Renal pelvis (tissue), 12 donors: ENCODE measurements at places on chromosomes 6 and 20. TPM values are rescaled to one million over a fixed set of nuclear protein-coding genes. Genes with fewer than 3 reads are reported as not detected.

CLPSL2 gene
- polyA plus RNA-seq, result not detected

- DNase-seq, result peak; percentile 91
Measured at GRCh38 chr20:10218536-10219451, at the start of gene SNAP25. Gene SNAP25, plus strand, starts transcription at chr20:10218830. Its CDS starts 56,662 bp downstream, at chr20:10275492.

DNA sequence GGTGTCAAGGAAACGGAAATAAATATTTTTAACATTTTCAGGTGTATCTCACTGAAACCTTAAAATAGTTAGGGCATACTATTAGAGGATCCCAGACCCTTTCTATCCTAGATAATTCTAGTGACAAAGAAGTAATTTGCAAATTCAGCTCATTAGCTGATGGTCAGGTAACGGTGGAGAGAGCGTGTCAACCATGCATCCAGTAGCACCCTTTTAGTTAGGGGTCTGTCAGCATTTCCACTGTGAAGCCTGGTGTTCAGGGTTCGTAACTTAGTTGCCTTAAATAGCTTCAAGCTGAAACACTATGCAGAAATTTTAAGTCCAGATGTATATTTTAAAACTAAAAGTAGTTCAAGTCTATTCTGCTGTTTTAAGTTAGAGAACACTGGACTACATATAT, 48.5 kb upstream of the SUPT3H start:
- DNase-seq, result no peak

DNA sequence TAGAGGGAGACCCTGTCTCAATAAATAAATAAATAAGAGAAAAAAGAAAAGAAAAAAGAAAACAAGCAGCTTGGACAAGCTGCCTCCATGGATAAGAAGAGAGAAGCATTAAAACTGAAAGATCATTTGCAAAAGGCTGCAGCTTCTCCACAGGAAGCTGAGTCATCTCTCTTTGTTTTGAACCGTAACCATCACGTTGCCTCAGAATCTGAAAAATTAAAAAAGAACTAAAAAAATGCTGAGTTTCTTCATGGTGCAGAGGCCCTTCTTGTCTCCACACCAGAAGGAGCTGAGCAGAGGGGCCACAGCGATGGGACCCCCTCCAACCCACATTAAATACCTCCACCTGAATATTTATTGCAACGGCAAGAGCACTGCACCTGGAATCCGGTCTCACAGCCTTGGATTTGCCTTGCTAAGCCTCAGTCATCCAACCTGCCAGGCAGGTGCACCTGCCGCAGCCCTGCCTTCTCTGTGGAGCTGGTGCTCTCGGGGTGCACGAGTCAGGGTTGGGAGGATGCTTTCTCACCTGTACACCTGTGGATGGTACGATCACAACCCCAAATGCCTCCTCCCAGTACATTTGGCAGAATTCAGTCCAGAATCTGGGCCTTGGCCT, 28.1 kb downstream of the TOX2 start:
- no peak for DNase-seq

ASIP gene
- polyA plus RNA-seq, result 0.76 TPM

PNLDC1 gene
- 0.13 TPM for polyA plus RNA-seq

DNA sequence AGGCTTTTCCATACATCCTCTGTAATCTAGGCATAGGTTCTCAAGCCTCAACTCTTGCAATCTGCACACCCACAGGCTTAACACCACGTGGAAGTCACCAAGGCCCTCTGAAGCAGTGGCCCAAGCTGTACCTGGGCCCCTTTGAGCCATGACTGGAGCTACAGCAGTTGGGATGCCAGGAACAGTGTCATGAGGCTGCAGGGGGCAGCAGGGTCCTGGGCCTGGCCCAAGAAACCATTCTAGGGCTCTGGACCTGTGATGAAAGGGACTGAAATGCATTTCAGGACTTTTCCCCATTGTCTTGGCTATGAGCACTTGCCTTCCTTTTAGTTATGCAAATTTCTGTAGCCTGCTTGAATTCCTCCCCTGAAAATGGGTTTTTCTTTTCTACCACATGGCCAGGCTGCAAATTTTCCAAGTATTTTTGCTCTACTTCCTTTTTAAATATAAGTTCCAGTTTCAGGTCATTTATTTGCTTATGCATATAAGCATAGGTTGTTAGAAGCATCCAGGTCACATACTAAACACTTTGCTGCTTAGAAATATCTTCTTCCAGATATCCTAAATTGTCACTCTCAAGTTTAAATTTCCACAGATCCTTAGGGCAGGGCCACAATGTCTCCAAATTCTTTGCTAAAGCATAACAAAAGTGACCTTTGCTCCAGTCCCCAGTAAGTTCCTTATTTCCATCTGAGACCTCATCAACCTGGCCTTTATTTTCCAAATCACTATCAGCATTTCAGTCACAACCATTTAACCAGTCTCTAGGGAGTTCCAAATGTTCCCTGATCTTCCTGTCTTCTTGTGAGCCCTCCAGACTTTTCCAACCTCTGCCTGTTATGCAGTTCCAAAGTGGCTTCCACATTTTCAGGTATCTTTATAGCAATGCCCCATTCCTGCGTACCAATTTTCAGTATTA, 48.6 kb upstream of the CD2AP start:
- no peak for DNase-seq

TNFRSF6B gene
- 2.8 TPM for polyA plus RNA-seq

DNA sequence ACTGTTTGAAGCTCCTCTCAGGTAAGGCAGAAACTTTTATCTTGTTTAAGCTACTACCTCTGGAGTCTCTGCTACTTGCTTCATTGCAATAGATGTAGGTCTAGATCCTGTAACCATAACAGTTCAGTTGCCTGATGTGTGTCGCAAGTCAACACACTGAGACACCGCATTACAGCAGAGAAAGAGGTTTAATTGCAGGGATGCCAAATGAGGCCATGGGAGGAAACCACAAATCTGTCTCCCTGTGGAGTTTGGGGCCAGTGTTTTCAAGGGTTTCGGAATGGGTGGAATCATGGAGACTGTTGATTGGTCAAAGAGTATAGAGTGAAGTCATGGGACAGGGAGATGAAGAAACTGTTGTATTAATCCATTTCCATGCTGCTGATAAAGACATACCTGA, 57.1 kb upstream of the RBM24 start:
- no peak for DNase-seq

DNA sequence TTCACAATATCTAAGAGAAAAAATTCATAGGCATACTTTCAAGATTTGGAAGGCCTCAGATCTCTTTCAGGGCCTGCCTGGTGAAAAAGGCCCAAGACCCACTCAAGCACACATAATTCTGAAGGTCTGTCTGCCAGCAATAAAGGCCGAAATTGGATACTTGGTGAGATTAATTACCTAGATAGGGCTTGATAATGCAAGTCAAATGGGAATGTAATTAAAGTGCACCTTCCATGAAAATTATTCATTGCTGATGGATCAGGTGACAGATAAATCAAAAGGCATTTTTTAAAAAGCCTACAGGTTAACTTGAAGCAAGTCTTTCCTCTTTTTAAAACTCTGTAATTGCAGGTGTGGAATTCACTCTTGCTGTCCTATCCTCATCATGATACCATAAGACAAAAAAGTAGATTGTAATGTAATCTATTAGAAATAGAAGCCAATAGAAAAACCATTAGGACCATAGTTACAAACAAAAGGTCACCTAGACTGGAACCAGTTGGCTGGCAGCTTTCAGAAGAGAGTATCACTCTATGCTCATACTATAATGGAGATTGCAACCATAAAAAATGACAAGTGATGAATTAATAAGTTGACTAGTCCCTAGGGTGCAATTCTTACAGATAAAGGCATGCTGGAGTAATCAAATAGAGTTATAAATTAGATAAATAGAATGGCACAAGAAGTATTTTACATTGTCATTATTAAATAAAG, 77.3 kb downstream of the EPHA7 start:
- DNase-seq, result peak; percentile 55

SIRPB2 gene
- 1.0 TPM for polyA plus RNA-seq

NHLRC1 gene
- polyA plus RNA-seq, result 2.3 TPM

GRCh38 chr6:112773187-112773586, 426.1 kb downstream of the RFPL4B start:
- DNase-seq, result no peak

DNA sequence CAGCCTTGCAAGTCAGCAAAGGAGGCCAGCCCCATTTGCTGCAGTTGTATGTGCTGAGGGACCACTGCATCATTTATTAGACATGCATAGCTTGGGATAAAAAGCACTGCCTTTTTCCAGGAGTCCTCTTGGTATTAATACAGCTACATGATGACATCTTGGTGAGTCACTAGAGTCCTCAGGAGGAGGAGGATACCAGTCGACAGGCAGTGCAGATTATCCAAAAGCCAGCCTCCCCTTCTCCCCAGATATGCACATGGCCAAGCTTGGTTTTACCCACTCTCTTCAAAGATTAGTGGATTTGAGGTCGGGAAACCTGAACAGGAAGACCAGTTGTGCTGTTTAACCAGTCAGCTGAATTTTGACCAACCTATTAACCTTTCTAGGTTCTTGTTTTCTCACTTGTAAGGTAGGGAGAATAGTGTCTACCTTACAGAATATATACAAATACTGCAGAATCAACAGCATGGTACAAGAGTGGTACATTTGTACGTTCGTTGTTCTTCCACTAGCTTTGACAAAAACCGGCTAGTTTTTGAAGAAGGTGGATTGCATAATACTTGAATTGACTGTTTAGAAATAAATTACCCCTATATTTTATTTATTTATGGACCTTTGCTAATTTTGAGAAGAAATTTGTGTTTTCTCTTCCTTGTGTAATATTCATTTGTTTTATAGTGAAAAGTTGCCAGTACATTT, 31.9 kb downstream of the VAPB start:
- DNase-seq, result no peak

PCK1 gene
- polyA plus RNA-seq, result 16.6 TPM

- no peak for DNase-seq
Measured at GRCh38 chr6:63452125-63452524, 120.2 kb upstream of the LOC128125822 start.

DNA sequence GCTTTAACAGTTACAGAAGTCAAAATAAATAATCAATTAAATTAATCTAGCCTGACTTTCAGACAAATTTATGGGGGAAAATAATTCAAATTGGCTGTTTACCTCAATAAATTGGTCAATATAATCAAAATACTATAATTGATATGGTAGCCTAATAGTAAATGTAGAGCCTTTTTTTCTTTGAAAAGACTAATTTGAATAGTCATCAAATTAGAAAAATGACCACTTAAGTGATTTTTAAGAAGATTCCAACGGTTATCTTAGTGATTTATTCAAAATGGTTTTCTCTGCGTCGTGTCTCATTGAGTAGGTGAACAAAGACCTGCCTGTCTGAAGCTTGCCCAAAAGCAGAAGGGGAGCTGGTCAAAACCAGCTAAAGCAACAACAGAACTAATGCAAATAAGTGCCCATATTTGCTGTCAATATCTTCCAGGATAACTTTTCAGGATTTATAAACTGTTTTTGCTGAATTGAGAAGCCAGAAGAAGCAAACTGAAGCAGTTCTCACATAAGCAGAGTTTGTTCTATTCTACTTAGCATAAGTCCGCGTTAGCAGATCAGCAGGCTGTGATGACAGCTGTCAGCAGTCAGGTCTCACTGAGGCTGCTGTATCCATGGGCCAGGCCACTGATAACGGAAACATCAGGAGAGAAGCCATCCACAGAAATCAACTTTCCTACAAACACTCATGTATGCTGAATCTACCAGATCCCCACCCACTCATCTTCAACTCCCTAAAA, 7.0 kb downstream of the RCAN2 start:
- no peak for DNase-seq

DNA sequence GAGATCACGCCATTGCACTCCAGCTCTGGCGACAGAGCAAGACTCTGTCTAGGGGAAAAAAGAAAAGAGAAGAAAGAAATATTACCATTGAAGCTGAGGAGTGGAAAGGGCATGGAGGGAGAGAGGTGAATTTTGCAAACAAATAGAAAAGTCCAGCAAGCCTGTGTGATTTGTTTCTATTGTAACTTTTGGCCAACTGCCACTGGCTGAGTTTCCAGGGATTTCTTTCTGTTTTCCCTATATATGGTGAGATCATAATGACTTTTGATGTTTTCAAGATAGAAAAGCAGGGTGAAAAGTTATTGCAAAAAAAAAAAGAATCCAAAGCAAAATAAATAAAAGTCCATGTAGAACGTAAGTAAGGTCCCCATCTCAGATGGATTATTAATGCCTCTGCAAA, 184.2 kb upstream of the RALGAPA2 start:
- DNase-seq, result no peak

FAM217B gene
- 22.9 TPM for polyA plus RNA-seq

DNA sequence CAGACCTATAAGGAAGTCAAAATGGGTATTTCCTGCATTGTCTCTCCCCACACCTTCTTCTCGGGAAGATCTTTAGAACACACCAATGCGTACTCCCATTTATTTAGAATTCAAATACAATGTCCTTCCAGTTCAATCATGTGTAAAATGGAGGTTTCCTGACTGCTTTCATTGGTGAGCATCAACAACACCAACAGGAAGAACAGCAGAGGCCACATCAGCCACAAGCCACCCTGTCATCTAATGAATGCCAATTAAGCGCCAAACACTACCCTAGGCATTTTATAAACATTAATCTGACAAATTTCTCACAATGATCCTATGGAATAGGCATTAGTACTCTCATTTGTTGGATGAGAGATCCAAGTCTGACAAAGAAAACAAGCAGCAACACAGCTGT, 68.4 kb upstream of the SMLR1 start:
- DNase-seq, result no peak

- no peak for DNase-seq
Measured at GRCh38 chr6:117616391-117617209, 14.3 kb upstream of the GOPC start.

DNA sequence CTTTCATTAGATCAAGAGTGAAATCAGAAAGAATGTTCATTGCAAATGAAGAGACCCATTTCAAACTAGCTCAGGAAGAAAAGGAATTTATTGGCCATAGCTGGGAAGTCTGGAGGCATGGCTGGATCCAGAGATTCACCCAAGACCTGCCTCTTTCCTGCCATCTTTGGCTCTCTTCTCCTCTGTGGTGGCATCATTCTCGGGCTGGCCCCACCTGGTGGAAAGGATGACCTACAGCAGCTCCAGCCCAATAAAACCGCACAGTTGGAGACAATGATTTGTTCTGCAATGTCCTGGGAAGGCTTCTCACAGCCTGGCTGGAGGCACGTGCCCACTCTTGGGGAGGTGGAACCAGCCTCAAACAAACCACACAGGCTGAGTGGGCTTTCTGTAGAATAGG, 18.1 kb upstream of the FERMT1 start:
- no peak for DNase-seq

- no peak for DNase-seq
Measured at GRCh38 chr6:34233867-34234266, 2.8 kb upstream of the HMGA1 start.

GRCh38 chr6:14452567-14453527, 335.3 kb downstream of the CD83 start:
- no peak for DNase-seq

DNA sequence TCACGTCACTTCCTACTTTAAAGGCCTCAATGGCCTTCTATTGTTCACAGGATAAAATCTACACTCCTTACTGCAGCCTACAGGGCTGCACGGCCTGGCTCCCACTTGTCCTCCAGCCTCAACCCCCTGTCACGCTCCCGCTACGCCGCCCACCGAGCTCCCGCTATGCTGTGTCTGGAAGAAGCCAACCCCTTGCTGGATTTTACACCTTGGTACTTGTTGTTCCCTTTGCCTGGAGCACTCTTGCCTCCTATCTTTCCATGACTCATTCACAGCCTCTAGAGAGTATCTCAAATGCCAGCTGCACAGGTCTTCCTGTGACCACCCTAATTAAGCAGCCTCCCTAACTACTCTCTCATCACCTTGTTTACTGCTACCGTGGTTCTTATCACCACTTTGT, 259.9 kb downstream of the PRKN start:
- no peak for DNase-seq

- no peak for DNase-seq
Measured at GRCh38 chr20:54097236-54097529, 26.8 kb upstream of the BCAS1 start.
